CD4-positive, alpha-beta T cell treated with Interleukin-6 at 100 ng/mL for 8 hours (primary cell): ENCODE measurements at places on chromosomes 3 and 15.

DNA sequence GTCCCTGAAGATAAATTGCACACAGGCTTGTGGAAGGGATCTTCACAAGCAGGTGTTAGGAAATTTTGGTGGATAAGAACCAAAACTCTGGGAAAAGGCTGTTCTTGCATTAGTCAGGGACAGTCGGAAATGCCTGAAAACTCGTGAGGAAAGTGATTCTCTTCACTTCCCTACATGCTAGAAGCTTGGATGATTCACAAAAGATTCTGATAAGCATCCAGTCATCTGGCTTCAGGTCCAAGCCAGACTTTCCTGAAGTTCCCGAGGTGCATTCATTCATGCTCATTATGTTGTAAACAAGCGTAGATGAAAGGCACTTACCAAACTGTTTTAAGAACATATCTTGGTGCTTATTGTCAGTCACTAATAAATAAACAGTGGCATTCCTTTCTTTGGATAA is 1028.7 kb downstream of the NTRK3 start:
- no peak for DNase-seq

DNA sequence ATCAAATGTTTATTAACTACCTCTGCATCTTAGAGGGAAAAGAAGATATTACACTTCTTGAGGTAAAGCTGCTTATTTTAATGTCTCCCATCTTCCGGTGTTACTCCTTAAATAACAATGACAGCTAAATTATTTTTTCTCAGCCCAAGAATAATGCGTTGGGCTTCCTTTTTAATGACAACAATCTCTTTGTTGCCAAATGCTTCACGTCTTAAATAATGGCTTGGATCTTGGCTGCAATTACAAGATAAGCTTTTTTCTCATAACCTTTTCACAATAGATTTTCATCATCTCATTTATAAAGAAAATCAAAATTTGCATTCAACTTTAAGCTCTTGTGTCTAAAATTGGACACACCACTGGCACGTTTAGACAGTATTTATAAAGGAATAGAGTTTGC is 89.2 kb upstream of the COL8A1 start:
- DNase-seq: no peak

DNA sequence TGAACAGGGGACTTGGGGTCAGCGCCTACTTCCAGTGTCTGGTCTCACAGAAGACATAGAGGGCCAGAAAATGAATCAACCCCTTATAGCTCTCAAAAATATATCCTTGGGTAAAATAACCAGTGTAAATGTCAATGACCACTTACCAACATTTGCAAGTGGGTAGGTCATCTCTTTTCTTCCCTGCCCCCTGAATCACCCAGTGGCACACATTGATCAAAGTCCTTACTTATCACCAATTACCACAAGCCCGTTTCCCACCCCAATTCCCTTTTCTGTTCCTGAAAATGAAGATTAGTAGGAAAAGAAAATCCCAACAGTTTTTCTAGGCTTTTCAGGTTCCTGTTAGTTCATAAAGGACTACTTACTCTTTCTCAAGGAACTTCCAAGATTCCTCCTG is 70.5 kb upstream of the HEG1 start:
- DNase-seq: no peak

- no peak for DNase-seq
Observed at GRCh38 chr3:55984626-55985025, 483.6 kb downstream of the ERC2 start.

- peak; percentile 78 for DNase-seq
Observed at GRCh38 chr3:9946112-9947024, 5.8 kb downstream of the PRRT3 start.
